Cerebellum (tissue), 4 donors: ENCODE measurements at places on chromosomes 1 and 21. TPM values are rescaled to one million over a fixed set of nuclear protein-coding genes. Genes with fewer than 3 reads are reported as not detected.

TRAPPC10 gene
- total RNA-seq: 24.9 TPM

OR11L1 gene
- not detected for total RNA-seq

DNA sequence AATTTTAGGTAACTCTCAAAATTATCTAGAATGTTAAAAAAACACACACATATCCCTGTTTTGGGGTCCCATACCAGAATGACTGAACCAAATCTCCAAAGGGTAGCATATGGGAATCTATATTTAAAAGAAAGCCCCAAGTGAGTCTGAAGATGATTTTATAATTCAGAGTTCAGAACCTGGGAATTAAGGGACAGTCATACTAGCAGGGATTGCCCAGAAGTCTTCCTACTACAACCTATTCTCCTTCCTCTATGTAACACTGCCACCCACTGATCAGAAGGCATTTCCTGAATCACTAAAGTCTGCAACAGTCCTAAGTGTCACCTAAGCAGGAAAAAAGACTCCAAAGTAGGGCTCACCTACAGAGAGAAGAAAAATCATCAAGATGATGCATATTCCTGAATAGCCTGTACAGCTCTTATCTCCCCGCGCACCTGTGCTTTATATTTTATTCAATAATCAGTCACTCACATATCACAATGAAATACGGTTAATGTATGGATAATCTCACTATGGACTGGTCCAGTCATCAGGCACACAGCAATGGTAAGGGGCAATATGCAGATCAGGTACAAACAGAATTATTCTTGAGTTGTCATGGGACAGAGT is 4.9 kb downstream of the RGS1 start:
- no peak for DNase-seq

DNA sequence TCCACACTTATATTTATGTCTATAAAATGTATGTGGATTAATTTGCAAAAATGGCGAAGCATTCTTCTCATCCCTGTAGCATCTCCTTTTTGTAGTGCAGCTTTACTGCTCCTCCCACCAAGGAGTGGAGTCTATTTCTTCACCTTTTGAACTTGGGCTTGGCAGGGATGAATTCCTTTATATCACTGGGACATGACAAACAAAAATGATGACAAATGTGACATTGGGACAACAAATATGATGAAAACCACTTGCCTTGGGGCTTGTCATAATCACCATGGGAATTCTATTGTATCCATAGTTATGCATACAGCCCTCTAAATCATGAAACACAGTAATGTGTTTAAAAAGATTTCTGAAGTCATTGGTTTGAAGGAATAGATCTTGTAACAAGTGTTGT is 155.0 kb downstream of the TNFSF18 start:
- DNase-seq: no peak
